ENCODE measurements at places on chromosomes 11 and 22.

GRCh38 chr22:47041271-47042115, 279.0 kb downstream of the TBC1D22A start:
- H3K27me3 ChIP-seq = no peaks in the 10 kb centered on the region
- H3K27ac ChIP-seq = no peak overlapping the region
- no peaks in the 10 kb centered on the region for H3K4me1 ChIP-seq
- no peak overlapping the region for H3K4me3 ChIP-seq
- H3K36me3 ChIP-seq = no peaks in the 10 kb centered on the region

DNA sequence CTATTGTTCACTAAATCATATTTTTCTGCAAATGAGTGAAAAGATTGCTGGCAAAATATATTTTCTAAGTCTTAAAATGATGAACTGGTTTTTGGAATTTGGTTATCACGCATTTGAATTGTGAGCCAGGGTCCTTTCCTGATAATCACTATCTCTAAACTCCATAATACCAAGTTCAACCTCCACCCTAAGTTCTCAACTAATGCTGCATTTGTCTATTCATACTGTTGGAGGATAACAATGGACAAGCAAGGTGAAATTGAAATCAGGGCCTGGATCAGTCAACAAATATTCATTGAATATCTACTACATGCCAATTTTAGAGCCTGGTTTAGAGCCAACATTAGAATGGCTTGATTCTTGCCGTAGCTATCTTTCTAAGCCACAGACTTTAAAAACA, 4.7 kb upstream of the PCF11 start:
- H3K4me1 ChIP-seq = no peaks in the 10 kb centered on the region
- DNase-seq = no peak
- no peaks in the 10 kb centered on the region for H3K27me3 ChIP-seq
- H3K27ac ChIP-seq = no peak overlapping the region

DNA sequence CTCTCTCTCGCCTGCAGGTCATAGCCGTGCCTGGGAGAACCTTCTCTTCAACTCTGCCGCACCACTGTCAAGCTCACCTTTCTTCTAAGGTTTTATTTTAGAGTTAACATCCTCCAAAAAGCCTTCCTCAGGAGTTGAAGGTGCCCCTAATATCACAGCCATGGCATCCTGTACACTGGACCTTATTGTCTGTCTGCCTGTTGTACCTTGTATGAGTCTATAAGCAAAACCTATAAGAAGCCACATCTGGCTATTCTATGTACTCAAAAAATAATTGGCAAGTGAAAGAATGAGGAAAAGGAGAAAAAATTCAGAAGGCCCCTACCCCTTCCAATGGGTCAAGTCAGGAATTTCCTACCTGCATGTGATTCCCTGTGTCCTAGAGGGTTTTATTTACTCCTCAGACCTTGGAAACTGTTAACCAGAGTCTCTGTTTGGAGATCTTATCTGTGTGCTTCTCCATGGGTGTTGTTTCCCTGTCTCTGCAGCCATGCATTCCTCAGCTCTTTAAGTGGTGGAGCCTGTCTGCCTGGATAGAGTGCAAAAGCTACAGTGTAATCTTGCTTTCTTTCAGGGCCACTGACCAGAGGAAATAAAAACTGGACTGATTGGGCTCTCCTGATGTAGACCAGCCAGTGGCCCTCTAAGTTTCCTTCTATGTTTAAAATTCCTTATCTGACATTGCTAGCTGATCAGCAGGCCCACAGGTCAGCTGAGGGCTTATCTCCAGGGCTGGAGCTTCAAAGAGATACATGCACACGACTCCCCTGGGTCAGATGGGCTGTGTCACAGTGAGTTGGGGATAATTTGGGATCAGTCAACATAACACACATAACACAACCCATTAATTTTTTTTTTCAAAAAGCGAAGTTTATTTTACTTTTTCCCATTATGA, 37.6 kb upstream of the TMEM135 start:
- DNase-seq = peak; percentile 32
- no peak overlapping the region for H3K27ac ChIP-seq
- no peaks in the 10 kb centered on the region for H3K36me3 ChIP-seq
- no peaks in the 10 kb centered on the region for H3K27me3 ChIP-seq
- H3K4me3 ChIP-seq = no peak overlapping the region

- H3K4me1 ChIP-seq = no peaks in the 10 kb centered on the region
- H3K27me3 ChIP-seq = no peaks in the 10 kb centered on the region
- no peak overlapping the region for H3K4me3 ChIP-seq
Observed at GRCh38 chr11:113488931-113489351, 13.7 kb upstream of the DRD2 start.

DNA sequence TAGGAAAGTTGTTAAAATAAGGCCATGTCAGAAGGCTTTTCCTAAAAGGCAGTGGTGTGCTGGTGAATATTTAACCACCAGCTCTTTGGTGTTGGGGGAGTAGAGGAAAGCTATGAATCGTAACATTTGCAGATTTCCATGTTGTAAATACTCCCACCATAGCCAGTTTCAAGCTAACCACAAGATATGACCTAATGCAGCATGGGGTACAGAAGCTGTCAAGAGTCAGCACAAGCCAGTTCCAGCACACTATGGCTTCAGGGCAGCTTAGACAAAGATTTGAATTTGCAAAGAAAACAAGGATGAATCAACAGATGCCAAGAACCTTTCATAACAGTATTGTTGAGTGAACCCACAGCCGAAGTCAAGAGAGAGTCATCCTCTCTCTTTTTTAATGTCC, 40.0 kb downstream of the COMMD9 start:
- H3K4me1 ChIP-seq = peaks cover 26% of the 10 kb centered on the region
- H3K36me3 ChIP-seq = peaks cover 5% of the 10 kb centered on the region
- no peak overlapping the region for H3K27ac ChIP-seq
- no peak for DNase-seq
- H3K4me3 ChIP-seq = no peak overlapping the region

- H3K4me1 ChIP-seq = no peaks in the 10 kb centered on the region
- no peak for DNase-seq
- H3K27me3 ChIP-seq = no peaks in the 10 kb centered on the region
Observed at GRCh38 chr11:73280626-73281025, 8.5 kb downstream of the P2RY6 start.

DNA sequence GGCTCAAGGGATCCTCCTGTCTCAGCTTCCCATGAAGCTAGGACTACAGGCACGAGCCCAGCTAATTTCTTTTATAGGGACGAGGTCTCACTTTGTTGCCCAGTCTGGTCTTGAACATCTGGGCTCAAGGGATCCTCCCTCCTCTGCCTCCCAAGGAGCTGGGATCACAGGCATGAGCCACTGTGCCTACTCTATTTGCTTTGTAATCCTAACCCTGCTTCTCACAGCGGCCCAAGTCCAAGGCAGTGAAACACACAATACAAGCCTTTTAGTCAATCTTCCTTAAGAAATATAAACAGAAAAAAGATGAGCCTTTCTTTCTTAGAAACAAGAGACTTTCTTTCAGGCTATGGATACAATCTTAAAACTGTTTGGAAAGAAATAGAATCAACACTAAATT, 115.2 kb upstream of the SORL1-AS1 start:
- H3K4me1 ChIP-seq = peaks cover 13% of the 10 kb centered on the region
- no peak overlapping the region for H3K27ac ChIP-seq
- no peak for DNase-seq
- H3K27me3 ChIP-seq = no peaks in the 10 kb centered on the region
- H3K4me3 ChIP-seq = no peak overlapping the region

- DNase-seq = no peak
- H3K4me3 ChIP-seq = no peak overlapping the region
- no peaks in the 10 kb centered on the region for H3K4me1 ChIP-seq
Observed at GRCh38 chr11:47391077-47391583, 12.8 kb upstream of the SPI1 start.

GRCh38 chr11:28566339-28567089, 458.3 kb downstream of the METTL15 start:
- peak overlapping the region; percentile 22 for H3K4me3 ChIP-seq
- H3K27ac ChIP-seq = no peak overlapping the region
- peaks cover 5% of the 10 kb centered on the region for H3K27me3 ChIP-seq
- peak; percentile 85 for DNase-seq
- H3K36me3 ChIP-seq = no peaks in the 10 kb centered on the region

- H3K27me3 ChIP-seq = peaks cover 10% of the 10 kb centered on the region
- no peaks in the 10 kb centered on the region for H3K36me3 ChIP-seq
- H3K27ac ChIP-seq = no peak overlapping the region
- no peak for DNase-seq
- H3K4me1 ChIP-seq = peaks cover 37% of the 10 kb centered on the region
- no peak overlapping the region for H3K4me3 ChIP-seq
Observed at GRCh38 chr22:29207562-29208501, 2.1 kb downstream of the EMID1 start.

- H3K27me3 ChIP-seq = no peaks in the 10 kb centered on the region
- no peak for DNase-seq
- H3K27ac ChIP-seq = no peak overlapping the region
- H3K4me3 ChIP-seq = no peak overlapping the region
- no peaks in the 10 kb centered on the region for H3K36me3 ChIP-seq
- H3K4me1 ChIP-seq = peaks cover 56% of the 10 kb centered on the region
Observed at GRCh38 chr11:86595451-86595850, 77.0 kb downstream of the ME3 start.

DNA sequence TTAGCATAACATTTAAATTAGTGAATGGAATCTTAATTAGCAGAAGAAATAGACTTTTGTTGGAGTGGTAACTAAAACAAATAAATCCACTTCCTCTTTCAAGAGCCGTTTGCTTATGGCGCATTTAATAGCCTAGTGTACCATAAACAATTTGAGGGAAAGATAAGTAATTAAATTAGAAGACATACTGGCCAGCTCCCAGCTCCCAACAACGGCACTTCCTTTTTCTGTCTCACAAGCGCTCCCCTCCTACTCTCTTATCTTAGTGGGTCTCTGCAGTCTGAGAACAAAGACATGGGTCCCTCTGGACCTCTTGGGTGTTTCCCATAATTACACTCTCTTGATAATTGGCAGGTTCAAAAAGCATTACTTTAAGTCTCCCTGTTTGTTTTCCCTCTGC, 146.0 kb downstream of the OPCML start:
- H3K27me3 ChIP-seq = no peaks in the 10 kb centered on the region
- H3K4me3 ChIP-seq = no peak overlapping the region
- H3K36me3 ChIP-seq = no peaks in the 10 kb centered on the region

- no peak for DNase-seq
- H3K36me3 ChIP-seq = no peaks in the 10 kb centered on the region
- H3K4me1 ChIP-seq = peaks cover 20% of the 10 kb centered on the region
Observed at GRCh38 chr11:120310870-120311269, 14.2 kb upstream of the TLCD5 start.

DNA sequence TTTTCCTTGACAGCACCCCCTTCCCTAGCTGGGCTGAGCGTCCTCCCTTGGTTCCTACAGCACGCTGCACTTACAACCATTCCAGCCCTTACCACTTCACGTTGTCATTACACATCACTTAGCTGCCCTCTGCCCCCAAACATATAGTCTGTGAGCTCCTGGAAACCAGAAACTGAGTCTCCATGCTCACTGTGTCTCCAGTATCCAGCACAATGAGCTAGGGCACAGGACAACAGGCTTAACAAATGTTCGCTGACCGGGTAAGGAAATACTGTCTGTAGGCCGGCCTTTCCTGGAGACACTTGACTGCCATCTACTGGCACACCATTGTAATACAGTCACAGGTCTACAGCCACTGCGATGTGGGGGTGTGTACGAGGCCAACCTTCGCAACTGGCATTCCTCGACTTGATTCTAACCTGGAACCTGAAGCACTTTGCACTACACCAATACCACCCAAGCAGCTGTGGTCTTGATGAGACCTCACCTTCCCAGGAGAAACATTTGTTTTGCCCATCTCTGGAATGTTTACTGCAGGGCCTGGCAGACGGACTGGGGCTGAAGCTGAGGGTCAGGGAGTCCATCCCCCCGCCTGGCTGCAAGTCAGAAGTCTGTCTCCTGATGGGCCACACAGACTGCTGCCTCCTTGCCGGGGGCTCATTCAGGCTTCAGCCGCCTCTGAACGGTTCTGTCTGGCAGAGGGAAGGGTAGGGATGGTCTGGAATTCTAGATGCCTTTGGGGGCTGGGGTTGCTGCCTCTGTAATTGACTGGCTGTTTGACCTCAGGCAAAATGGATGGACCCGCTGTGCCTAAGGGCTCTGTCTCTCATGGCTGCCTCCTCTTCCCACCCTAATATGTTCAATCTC, 72.0 kb downstream of the SYN3 start:
- no peaks in the 10 kb centered on the region for H3K36me3 ChIP-seq
- peak; percentile 88 for DNase-seq
- H3K27me3 ChIP-seq = no peaks in the 10 kb centered on the region
- H3K4me1 ChIP-seq = peaks cover 19% of the 10 kb centered on the region
- H3K27ac ChIP-seq = peak overlapping the region; percentile 46
- H3K4me3 ChIP-seq = no peak overlapping the region

GRCh38 chr22:39349967-39350726, at the start of gene SYNGR1:
TSS of gene SYNGR1 (plus strand) at chr22:39349991. CDS start at chr22:39350011, 20 bp downstream.
- peak; percentile 77 for DNase-seq
- H3K4me1 ChIP-seq = peaks cover 6% of the 10 kb centered on the region
- peak within 1 kb of the TSS; percentile 89 for H3K4me3 ChIP-seq
- H3K27me3 ChIP-seq = peaks cover 12% of the 10 kb centered on the region

- no peak overlapping the region for H3K4me3 ChIP-seq
- DNase-seq = no peak
- H3K4me1 ChIP-seq = no peaks in the 10 kb centered on the region
- H3K27me3 ChIP-seq = no peaks in the 10 kb centered on the region
Observed at GRCh38 chr11:38046571-38047135, 1448.6 kb upstream of the RAG2 start.

DNA sequence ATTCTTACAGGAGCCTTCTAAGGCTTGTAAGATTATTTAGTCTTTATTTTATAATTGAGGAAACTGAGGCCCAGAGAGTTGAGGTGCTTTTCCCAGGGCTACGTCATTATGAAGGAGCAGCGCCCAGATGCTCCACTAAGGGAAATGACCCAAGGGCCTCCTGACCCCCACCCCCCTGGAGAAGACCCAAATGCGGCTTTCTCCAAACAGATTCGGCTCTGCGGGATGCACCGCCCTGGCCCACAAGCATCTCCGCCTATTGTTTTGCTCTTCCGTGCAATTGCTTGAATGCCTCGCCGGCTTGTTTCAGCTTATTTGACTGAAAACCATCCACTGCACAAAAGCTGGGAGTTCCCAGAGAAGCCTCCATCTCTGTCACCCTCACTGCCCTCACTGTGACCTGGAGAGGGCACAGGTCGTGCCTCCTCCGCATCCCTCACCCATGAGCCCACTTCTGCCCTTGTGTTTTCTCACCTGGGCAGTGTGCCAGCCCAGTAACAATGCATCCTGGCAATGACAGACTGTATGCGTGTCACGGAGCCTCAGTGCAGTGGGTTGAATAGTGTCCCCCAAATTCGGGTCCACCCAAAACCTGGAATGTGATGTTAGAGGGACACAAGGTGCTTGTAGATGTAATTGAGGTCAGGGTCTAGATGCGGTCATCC, 790.2 kb downstream of the TBC1D22A start:
- no peaks in the 10 kb centered on the region for H3K27me3 ChIP-seq
- H3K36me3 ChIP-seq = no peaks in the 10 kb centered on the region
- no peak overlapping the region for H3K4me3 ChIP-seq
- no peaks in the 10 kb centered on the region for H3K4me1 ChIP-seq
- H3K27ac ChIP-seq = no peak overlapping the region

GRCh38 chr11:21963013-21963412, 229.9 kb upstream of the ANO5 start:
- H3K36me3 ChIP-seq = no peaks in the 10 kb centered on the region
- H3K4me3 ChIP-seq = no peak overlapping the region
- no peaks in the 10 kb centered on the region for H3K27me3 ChIP-seq
- no peaks in the 10 kb centered on the region for H3K4me1 ChIP-seq
- H3K27ac ChIP-seq = no peak overlapping the region

- no peaks in the 10 kb centered on the region for H3K36me3 ChIP-seq
- H3K4me1 ChIP-seq = peaks cover 11% of the 10 kb centered on the region
- no peaks in the 10 kb centered on the region for H3K27me3 ChIP-seq
- H3K27ac ChIP-seq = no peak overlapping the region
- no peak overlapping the region for H3K4me3 ChIP-seq
Observed at GRCh38 chr11:126514061-126514693, 158.7 kb downstream of the ST3GAL4 start.

All from neural progenitor cell (in vitro differentiated cells).